ENCODE measurements at places on chromosomes 11 and 22.

DNA sequence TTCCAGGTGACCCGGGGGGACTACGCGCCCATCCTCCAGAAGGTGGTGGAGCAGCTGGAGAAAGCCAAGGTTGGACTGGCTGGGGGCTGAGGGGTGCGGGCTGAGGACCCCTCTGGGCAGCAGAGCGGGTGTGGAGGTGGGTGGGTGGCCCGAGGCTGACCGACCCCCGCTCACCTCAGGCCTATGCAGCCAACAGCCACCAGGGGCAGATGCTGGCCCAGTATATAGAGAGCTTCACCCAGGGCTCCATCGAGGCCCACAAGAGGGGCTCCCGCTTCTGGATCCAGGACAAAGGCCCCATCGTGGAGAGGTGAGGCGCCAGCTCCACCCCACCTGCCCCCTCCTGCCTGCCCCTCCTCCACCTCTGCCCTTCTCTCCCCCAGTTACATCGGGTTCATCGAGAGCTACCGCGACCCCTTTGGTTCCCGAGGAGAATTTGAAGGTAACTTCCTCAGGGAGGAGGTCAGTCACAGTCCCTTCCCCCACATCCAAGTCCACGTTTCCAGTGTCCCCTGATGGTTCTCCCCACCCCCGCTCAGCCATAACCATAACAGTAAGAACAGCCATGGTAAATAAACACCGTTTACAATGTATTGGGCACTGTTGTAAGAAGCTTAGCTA is 11.2 kb downstream of the DPP3 start:
- no peak for DNase-seq

DNA sequence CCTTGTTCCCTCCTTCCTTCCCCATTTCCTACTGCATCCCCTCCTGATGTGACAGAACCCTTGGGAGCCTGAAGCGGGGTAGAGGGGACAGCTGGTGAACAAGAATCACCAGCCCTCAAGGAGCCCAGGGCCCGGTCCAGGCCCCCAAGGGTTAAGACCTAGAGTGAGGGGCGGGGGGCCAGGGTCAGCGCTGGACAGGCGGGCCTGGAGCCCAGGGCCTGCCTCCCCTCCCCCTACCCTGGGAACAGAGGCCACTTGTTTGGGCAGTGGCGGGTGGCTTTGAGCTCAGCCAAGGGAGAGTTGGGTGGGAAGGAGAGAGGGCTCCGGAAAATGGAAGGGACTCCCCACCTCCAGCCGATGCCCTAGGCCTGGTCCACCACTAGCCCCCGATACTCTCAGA is 2.1 kb downstream of the ARAP1 start:
- DNase-seq, result no peak

- DNase-seq, result no peak
Observed at GRCh38 chr22:47807506-47807905, 1045.1 kb downstream of the TBC1D22A start.

- DNase-seq, result no peak
Observed at GRCh38 chr11:91698845-91699244, 525.8 kb upstream of the FAT3 start.

GRCh38 chr11:2377511-2378443 is 667 bp downstream of the CD81 start:
- peak; percentile 62 for DNase-seq

GRCh38 chr11:9769621-9770020 is 105.7 kb downstream of the SWAP70 start:
- DNase-seq, result no peak

DNA sequence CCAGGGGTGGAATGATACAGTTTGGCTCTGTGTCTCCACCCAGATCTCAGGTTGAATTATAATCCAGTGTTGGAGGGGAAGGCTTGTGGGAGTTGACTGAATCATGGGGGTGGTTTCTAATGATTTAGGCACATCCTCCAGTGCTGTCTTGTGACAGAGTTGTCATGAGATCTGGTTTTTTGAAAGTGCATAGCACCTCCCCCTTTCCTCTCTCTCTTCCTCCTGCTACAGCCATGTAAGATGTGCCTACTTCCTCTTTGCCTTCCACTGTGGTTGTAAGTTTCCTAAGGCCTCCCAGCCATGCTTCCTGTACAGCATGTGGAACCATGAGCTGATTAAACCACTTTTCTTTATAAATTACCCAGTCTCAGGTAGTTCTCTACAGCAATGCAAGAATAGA is 45.1 kb downstream of the THAP12 start:
- DNase-seq, result no peak

GRCh38 chr22:45650721-45651120 is 20.9 kb upstream of the ATXN10 start:
- DNase-seq, result no peak

DNA sequence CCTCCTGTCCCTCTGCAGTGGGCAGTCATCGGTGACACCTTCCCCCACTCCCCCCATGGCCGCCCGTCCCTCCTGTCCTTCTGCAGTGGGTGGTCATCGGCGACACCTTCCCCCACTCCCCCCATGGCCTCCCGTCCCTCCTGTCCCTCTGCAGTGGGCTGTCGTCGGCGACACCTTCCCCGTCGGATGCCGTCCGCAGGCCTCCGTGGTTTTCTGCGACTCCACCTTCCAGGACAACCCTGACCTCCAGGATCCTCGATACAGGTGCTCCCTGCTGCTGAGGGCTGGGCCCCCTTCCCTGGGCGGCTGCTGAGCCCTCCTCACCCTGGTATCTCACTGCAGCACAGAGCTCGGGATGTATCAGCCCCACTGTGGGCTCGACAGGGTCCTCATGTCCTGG is 2.2 kb downstream of the MIOX start:
- DNase-seq, result no peak

DNA sequence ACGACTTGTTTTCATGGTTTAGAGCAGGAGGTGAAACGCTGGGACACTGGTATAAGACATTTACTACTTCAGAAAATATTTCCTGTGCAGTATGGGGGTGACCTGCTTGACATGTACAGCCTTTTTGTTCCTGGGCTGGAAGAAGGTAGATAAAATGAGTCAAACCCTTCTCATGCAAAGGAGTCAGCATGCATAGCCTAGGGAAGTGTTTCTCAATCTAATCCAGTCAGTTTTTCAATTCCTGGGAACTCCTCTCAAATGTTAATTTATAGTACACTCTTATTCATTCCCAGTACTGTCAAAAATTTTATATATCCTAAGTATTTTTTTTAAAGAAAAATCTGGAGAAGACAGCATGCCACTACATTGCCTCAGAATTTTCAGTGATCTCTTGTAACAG is 154.7 kb upstream of the GUCY1A2 start:
- DNase-seq, result peak; percentile 52

Data from epithelial cell of esophagus (primary cell).